ENCODE measurements at places on chromosomes 3 and 15. TPM values are rescaled to one million over a fixed set of nuclear protein-coding genes. Genes with fewer than 3 reads are reported as not detected.

Gene ANKRD34C
- polyA plus RNA-seq: not detected

Gene ACKR2
- polyA plus RNA-seq: not detected

Gene PARP15
- 0.92 TPM for polyA plus RNA-seq

Gene ACKR4
- polyA plus RNA-seq: not detected

Gene SLC12A1
- polyA plus RNA-seq: not detected

Gene RASGRF1
- not detected for polyA plus RNA-seq

Gene TEX9
- not detected for polyA plus RNA-seq

Gene ELL3
- polyA plus RNA-seq: 0.29 TPM

Gene MYO5C
- not detected for polyA plus RNA-seq

Gene MESP1
- polyA plus RNA-seq: 1.2 TPM

Gene SMCO1
- not detected for polyA plus RNA-seq

Gene UBAP1L
- polyA plus RNA-seq: 3.0 TPM

Gene PIF1
- 0.13 TPM for polyA plus RNA-seq

Gene RGMA
- polyA plus RNA-seq: 0.35 TPM

Gene MKRN2OS
- polyA plus RNA-seq: not detected

Gene PDZRN3
- not detected for polyA plus RNA-seq

Gene TGM4
- not detected for polyA plus RNA-seq

Gene TM4SF1
- polyA plus RNA-seq: not detected

Gene MEX3B
- 2.6 TPM for polyA plus RNA-seq

Gene CYP11A1
- polyA plus RNA-seq: not detected

Gene SLC24A5
- not detected for polyA plus RNA-seq

Gene CYB561D2
- 103 TPM for polyA plus RNA-seq

Gene CHRNA5
- not detected for polyA plus RNA-seq

Gene EFCAB12
- 0.17 TPM for polyA plus RNA-seq

Gene TEX264
- 108 TPM for polyA plus RNA-seq

Gene CPNE9
- polyA plus RNA-seq: 0.55 TPM

Gene C3orf49
- polyA plus RNA-seq: not detected

Gene PAK6
- polyA plus RNA-seq: 0.03 TPM

Gene CISH
- polyA plus RNA-seq: 20.1 TPM

Gene ALDH1A2
- 0.05 TPM for polyA plus RNA-seq

Gene ERICH6
- polyA plus RNA-seq: not detected

Gene GUCA1C
- polyA plus RNA-seq: not detected

Gene TAGLN3
- not detected for polyA plus RNA-seq

Gene ROPN1
- not detected for polyA plus RNA-seq

Gene IFRD2
- 17.1 TPM for polyA plus RNA-seq

Gene RTP1
- not detected for polyA plus RNA-seq

Gene ARL14
- polyA plus RNA-seq: not detected

Gene SLC22A14
- polyA plus RNA-seq: 0.08 TPM

Gene KNG1
- polyA plus RNA-seq: not detected

Gene CCDC39
- polyA plus RNA-seq: not detected

Gene PLSCR1
- polyA plus RNA-seq: 103 TPM

Gene ARGFX
- polyA plus RNA-seq: not detected

Gene SNX33
- 2.4 TPM for polyA plus RNA-seq

Gene FOXL2
- not detected for polyA plus RNA-seq

Gene PHLDB2
- 0.08 TPM for polyA plus RNA-seq

Gene CLDN16
- polyA plus RNA-seq: not detected

Gene RAB6B
- not detected for polyA plus RNA-seq

Gene IL17RC
- 22.3 TPM for polyA plus RNA-seq

Gene SNAPC5
- polyA plus RNA-seq: 13.1 TPM

Gene CNTN3
- polyA plus RNA-seq: not detected

Gene DCLK3
- polyA plus RNA-seq: not detected

Gene CCR2
- 181 TPM for polyA plus RNA-seq

Gene RAD51
- 0.61 TPM for polyA plus RNA-seq

Data from CD14-positive monocyte (primary cell).